Endodermal cell (in vitro differentiated cells): ENCODE measurements at places on chromosomes 7 and 10. TPM values are rescaled to one million over a fixed set of nuclear protein-coding genes. Genes with fewer than 3 reads are reported as not detected.

The DKK1 gene
- 9.4 to 12.0 TPM (median 9.9 TPM) in 3 replicates for total RNA-seq

The PPP1R3A gene
- total RNA-seq: not detected in 2 replicates

The SAMD9 gene
- not detected in 3 replicates for total RNA-seq

The CDC14C gene
- total RNA-seq: not detected in 3 replicates

The ARHGAP12 gene
- total RNA-seq: 43.0 to 53.2 TPM (median 49.8 TPM) in 3 replicates

The AZGP1 gene
- 0.28 to 0.29 TPM in 2 of 3 replicates, not detected in the other for total RNA-seq

The LIPF gene
- not detected in 2 replicates for total RNA-seq

The NUTM2A gene
- 0.28 to 0.95 TPM (median 0.46 TPM) in 3 replicates for total RNA-seq

The CALCR gene
- total RNA-seq: 15.3 and 16.8 TPM in 2 replicates

The KIF11 gene
- 36.5 and 39.8 TPM in 2 replicates for total RNA-seq

DNA sequence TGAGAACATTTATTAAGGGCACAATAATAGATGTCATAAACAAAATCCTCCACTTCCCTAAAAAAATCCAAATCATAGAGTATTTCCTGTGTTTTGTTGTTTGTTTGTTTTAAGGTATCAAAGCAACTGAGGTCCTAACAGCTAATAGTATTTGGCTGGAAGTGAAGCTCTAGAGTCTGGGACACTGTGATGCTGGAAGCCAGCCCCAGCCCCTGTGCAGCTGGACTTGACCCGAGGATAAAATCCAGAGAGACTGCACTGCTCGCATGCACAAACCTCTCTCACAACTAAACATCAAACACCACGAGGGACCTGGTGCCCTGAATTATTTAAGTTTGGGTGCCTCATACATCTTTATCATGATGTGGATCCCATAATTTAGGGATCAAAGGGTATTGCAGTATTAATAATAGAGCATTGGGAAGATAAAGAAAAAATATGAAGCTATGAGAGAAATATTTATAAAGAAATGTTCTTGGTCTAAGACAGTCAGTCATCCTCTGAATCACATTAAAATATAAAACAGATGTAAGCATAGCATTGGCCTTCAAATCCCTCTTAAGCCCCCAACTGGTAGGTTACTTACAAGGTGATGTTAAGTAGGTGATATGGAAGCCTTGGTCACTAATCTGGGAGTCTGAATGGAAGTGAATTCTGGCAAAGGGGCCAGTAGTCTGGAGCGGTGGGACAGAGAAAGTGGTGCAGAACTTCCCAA lies 44.4 kb downstream of the CUBN start:
- no peak for DNase-seq

DNA sequence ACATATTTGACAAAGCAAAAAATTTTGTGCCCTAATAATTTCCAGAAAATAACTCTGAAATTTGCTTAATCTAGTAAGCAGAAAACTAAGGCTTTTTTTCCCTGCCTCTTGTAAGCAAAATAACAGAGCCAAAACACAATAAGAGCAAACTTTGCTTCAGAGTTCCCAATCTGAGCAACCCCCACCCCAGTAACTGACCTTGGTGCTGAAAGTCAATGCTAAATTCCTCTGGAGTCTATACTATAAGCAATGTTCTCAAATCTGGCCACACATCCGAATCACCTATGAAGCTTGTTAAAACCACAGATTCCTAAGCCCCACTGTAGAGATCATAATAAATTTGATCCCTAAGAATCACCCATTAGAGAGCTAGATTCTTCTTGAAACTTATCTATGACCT lies 150.5 kb downstream of the ELAPOR2 start:
- DNase-seq: peak; percentile 63

GRCh38 chr7:70881167-70881847 lies 250.6 kb upstream of the GALNT17 start:
- peak; percentile 48 for DNase-seq

GRCh38 chr10:69014171-69014570 lies 25.6 kb downstream of the KIFBP start:
- DNase-seq: no peak

- DNase-seq: no peak
Measured at GRCh38 chr10:52249850-52250395, 64.2 kb upstream of the DKK1 start.

DNA sequence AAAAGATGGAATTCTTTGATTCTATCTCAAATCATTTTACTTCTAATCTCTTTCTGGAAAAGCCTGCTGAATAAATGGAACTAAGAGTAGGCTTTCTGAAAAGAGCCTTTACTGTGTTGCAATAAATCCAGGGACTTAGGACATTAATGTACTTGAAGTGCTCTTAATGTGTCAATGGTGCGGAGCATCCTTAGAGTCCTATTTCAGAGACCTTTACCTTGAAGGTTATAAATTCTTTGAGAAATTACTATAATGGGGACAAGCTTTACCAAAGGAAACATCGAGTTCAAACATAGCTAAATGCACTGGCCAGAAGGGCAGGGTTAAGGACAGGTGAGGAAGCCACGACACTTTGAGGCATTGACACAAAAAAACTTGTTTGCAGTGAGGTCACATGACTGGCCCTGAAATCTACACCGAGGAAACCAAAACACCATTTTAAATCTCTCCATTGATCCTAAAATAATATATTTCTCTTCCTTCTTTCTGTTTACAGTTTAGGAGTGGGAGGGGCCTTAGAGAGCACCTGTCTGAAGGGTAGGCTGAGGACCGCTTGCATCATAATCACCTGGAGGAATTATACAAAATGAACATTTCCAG lies 48.1 kb upstream of the EXOC6 start:
- DNase-seq: no peak

- DNase-seq: no peak
Measured at GRCh38 chr7:12949060-12949931, 261.9 kb downstream of the ARL4A start.

- DNase-seq: no peak
Measured at GRCh38 chr10:112467541-112468075, 20.6 kb downstream of the VTI1A start.

DNA sequence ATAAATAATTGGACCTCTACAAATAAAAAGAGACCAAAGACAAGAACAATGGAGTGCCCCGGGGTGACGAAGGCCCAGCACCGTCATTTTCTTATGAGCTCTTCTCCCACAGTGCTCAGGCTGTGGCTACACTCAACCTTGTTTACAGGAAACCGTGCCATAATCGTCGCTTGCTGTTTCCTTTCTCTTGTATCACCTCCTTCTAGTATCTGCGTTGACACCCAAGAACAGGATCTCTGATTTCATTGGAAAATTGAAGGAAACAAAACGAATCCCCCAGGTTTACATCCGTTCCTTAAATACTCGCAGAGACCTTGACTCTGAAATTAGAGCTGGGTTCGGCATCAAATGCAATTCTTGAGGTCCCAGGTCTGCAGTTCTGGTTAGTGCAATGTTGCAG lies 1.7 kb upstream of the IGFBP3 start:
- no peak for DNase-seq

DNA sequence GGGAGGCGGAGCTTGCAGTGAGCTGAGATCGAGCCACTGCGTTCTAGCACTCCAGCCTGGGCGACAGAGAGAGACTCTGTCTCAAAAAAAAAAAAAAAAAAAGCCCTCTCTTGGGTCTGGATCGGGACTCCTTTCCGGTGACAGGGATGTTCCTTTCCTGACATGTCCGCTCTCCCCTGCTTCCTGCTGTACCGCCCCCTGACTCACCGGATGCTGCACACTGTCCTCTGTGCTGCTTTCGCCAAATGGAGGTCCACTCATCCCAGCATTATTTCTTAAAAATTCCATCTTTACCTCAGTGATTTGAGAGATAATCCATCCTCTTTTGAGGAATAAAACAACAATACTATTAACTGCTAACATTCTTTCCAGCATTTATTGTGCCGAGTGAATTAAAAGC lies 113.8 kb upstream of the EEPD1 start:
- no peak for DNase-seq

DNA sequence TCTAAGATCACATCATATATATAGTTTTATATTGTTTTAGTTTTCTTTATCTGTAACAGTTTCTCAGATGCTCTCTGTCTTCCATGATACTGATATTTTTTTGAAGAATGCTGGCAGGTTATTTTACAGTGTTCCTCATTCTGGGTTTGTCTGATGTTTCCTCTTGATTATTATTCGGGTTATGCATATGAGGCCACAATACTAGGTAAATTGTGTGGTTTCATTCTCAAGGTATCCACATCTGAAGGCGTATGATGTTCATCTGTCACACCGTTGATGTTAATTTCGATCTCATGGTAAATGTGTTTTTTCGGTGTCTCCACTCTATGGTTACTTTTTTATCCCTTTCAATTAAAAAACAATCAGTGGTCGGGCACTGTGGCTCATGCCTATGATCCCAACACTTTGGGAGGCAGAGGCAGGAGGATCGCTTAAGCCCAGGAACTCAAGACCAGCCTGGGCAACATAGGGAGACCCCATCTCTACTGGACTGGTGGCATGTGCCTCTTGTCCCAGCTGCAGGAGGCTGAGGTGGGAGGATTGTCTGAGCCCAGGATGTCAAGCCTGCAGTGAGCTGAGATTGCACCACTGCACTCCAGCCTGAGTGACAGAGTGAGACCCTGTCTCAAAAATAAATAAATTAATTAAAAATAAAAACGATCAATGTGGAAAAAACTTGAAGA lies 108.9 kb downstream of the TPST1 start:
- no peak for DNase-seq

DNA sequence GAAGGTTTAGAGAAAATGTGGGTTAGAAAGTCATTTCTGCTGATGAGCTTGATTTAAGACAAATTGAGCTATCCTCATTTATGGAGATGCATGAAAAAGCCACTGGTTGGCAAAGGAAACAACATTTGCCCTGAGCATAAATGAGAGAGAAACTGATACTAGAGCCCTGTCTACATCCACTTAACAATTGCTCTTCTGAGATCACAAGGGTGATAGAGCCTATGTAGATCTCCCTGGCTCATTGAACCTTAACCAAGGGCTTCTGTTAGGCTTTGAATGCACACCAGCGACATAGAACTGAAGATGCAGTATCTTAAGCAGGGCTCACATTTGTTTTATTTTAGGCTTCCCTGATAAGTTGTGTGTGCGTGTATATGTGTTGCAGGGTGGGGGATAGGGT lies 35.0 kb downstream of the GPR141 start:
- DNase-seq: no peak

DNA sequence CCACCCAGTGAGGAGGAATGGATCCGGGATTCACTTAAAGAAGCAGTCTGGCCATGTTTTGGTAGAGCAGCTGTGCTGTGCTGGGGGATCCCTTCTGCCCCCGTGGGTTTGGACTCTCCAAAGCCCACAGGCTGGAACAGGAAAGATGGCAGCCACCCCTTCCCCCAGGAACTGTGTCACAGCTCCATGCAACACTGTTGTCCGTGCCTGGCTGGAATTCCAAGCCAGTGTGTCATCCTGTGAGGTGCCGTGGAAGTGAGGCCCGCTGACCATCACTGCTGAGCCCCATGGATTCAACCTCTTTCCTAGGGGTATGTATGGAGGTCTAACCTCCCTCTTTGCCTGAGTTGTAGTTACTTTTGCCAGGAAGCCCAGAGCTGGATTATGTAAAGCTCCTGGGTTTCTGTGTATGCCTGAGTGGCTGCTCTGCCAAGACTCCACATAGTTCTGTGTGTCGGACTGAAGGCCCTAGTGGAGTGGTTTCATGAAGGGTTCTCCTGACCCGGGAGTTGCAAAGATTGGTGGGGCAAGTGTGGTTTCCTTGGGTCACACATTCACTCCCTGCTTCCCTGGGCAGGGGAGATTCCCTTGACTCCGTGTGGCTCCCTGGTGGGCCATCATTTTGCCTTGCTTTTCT lies 35.1 kb upstream of the PCGF5 start:
- no peak for DNase-seq

DNA sequence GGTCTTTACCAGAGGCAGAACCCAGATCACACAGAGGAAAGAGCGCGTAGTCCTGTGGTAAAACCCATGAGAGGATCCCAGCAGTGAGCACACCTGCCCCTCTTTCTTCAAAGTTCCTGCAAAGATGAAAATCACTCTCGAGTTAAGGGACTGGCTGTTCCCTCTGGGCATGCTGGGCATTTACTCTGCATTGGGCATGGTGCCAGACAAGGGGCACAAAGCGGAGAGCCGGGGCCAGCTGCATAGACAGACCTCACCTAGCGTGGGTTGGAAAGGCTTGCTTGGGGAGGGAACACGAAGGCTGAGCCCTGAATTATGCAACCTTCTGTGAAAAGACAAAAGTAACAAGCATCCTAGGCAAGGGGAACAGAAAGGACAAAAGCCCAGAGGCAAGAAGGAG lies 120.0 kb upstream of the TCERG1L start:
- DNase-seq: no peak

DNA sequence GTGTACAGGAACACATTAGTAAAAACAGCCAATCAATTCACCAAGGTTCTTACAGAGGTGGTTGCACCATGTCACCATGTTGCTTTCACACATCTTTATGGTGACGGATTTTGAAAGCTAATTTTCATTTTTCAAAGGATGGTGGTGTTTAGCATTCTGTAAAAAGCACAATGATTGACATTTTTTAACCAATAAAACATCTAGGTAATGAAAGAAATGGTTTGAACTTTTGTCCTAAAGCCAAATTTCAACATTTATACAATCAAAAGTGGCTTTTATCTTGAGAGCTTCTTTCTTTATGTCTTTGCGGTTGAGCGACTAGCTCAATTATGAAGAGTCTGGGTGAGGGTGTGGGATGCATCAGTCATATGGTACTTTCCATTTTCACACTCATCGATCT lies 94.4 kb downstream of the MALRD1 start:
- no peak for DNase-seq

DNA sequence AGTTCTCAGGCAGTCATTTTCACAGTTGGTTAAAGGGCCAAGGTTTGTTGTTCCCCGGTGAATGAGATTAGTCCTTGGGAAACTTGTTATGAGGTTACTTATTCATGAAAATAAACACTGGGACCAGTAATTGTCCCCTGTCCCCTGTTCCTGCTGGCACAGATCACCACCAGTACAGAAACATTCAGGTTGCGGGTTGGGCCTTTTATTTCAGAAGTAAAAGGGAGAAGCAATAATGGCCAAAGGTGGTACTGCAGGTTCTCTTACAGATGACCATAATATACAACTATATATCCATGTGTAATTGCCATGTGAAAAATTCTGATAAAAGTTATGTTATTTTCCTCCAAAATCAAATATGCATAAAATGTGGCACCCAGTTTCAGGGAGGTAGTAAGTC lies 442.0 kb downstream of the SORCS1 start:
- DNase-seq: no peak

DNA sequence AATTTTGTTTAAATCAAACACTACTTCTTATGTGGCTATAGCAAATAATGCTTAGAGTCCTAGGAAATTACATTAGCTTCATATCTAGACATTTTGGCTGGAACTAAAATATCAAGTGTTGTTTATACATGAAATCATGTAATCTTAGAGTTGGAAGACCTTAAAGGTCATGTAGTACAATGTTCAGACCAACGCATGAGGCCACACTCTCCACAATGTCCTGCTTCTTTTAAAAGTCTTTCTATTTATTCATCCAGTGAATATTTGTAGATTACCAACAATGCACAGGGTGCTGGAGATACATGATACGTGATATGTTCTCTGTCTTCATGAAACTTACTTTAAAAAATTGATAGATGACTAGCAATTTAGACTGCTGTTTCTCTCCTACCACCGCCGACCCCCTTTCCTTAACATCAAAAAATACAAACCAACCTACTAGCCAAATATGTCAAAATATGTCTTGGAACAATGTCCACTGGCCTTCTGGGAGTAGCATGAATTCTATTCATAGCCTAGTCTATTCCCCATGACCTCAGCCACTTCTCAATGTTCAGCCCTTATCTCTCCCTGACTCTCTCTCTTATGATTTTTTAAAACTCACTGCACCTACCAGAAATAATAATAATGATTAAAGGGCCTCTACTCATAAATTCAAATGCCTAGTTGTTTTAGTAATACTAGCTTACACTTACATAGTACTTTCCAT lies 59.5 kb upstream of the CAV2 start:
- DNase-seq: no peak

GRCh38 chr7:37363536-37364491 lies 84.8 kb downstream of the ELMO1 start:
- no peak for DNase-seq

- no peak for DNase-seq
Measured at GRCh38 chr10:36789974-36790373, 335.4 kb upstream of the ANKRD30A start.
